ENCODE measurements at places on chromosomes 1 and 21.

- DNase-seq, result no peak
Observed at GRCh38 chr1:117447661-117448060, 80.4 kb downstream of the MAN1A2 start.

- no peak for DNase-seq
Observed at GRCh38 chr1:110243574-110243973, 33.5 kb downstream of the KCNC4 start.

GRCh38 chr1:7784492-7785071, 491 bp downstream of the PER3 start:
- no peak for DNase-seq

DNA sequence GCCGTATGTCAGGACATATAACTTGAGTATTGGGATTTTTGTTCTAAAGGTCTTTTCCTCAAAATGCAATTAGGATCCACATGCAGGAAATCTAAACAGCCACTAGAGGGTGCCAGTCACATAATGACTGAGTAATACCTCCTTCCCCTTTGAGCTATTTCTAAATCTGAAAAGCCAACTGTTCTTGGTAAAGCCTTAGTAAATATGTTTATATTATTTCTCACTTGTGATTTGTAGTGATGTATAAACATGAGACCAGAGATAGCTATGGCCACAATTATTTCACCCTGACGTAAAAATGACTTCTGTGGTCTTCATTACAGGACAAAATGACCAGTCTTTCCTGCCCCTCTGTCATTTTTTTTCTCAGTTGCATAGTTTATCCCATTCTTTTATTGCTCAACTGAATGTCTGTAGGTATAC, 41.0 kb upstream of the DR1 start:
- DNase-seq, result peak; percentile 68

DNA sequence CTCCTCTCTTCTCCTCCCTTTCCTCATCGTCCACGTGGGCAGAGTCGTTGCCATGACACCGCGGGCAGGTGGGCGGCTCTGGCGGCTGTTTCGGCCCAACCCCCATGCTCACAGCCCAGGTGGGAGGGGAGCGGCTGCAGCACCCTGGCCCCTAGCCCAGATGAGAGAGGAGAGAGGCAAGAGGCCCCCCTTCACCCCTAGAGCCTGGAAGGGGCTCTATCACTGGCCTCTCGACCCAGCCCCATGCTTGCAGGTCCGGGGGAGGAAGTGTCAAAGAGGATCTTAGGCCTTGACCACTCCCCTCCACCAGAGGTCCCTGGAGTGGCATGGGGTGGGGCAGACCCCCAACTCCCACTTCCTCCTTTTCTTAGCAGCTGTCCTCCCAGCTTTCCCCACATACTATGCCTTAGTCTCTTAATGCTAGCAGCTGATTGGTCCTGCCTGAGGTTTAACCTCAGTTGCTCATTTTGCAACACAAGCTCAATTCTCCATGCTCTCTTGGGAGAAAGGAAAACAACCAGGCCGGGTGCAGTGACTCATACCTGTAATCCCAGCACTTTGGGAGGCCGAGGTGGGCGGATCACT, 10.4 kb downstream of the DLGAP3 start:
- no peak for DNase-seq

DNA sequence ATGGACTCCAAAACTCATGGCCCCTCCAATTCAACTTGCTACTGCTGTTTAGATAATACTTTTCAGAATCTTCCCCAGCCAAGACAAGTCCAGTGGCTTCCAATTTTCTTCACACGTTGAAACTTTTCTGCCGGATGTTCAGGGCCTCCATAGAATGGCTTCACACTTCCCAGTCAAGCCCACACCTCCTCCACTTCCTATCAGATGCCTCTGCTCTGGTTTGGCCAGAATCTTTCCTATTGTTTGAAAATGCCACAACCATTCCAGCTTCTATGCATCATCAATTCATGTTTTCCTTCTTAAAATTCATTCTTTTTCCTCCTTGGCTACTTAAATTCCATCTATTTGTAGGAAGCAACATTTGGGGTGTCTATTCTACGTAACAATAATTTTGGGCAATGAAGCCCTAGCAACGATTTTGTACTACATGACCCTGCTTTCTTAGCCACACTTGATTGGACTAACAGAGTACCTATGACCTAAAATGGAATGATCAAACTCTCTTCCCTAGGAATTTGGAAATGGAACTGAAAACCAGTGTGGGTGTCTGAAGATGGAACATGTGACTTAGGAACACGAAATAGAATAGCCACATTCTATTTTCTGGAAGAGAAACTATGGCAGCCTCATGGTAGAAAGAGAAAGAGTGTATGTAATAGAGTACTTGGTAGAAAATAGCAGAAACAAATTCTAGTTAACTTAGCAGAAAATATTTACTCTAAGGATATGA, 74.1 kb upstream of the CNIH3 start:
- no peak for DNase-seq

Data from HEK293T (cell line).